ENCODE measurements at places on chromosomes 16 and 17. TPM values are rescaled to one million over a fixed set of nuclear protein-coding genes. Genes with fewer than 3 reads are reported as not detected.

The ALDH3A1 gene
- 0.92 TPM for polyA plus RNA-seq

DNA sequence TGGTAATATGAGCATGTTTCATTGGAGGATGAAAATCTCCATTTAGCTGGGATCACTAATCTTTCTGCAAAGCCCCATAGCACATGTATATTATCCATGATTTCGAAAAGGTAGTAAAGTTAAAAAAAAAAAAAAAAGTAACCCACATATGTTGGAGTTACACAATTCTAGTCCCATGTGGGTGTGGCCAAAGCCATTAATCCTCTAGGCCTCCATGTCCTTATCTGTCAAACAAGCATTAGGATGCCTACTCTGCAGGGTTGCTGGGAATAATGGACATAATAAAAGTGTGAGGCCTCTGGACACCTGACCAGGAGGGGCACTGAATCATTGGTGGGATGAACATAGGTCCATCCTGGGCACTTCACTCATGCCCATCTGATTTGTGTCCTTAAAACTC, 29.2 kb upstream of the VAT1L start:
- DNase-seq, result no peak

DNA sequence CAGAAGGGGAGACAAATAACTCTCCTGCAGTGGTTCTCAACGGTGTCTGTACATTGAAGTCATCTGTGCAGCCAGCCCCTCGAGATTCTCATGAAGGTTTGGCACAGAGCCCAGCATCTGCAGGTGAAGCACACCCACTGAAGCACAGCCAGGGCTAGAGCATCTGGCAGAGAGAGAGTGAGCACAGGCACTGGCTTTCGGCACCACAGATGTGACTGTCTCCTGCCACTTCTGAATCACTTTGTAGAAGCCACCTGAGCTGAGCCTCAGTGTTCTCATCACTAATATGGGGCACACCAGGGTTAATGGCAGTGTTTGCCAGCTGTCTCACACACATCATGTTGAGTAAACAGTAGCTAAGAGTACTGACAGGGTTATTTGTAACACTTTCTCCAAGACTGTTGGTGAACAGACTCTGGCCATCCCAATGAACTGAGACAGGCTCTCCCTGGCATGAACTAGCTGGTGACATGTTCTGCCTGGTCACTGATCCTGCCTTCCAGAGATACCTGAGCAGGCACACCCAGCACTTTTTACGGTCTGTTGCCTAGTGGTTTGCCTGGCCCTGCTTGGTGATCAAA, 10.9 kb downstream of the HSPB9 start:
- no peak for DNase-seq

DNA sequence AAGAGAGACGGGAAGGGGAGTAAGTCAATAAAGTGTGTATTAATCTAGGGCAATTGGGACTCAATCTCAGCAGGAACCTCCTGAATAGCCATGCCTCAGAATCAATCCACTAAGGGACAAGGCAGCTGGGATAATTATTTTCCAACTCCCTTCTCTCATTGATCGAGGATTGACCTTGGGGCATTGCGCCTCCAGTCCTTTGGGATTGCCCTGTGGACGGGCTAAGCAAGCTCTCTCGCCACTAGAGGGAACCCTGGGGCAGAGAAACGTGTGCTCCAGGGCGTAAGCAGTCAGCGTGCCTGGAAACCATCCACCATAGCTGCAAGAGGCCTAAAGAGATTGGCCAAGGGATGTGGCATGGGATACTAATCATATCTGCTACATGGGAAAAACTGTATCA, 53.9 kb upstream of the ERCC4 start:
- DNase-seq, result peak; percentile 39

GRCh38 chr17:8798846-8799569, at the start of gene MFSD6L:
Gene MFSD6L (minus strand): TSS chr17:8799365. CDS start chr17:8799120, 245 bp downstream.
- peak; percentile 39 for DNase-seq

DNA sequence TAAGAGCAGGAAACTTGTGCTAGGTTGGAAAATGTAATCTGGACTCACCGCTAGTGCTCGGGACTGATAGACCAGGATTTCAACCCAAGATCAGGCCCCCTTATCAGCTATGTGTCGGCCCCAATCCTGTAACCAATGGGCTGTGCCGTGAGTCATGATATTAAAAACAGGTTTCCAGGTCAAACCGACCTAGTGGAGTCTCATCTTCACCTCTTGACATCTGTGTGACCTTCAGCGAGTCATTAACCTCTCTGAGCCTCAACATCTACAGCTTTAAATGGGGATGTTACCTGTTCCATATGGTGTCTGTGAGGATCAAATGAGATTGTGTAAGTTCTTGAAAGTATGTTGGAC, 512 bp downstream of the PMM2 start:
- no peak for DNase-seq

The SEC14L5 gene
- 0.21 TPM for polyA plus RNA-seq

DNA sequence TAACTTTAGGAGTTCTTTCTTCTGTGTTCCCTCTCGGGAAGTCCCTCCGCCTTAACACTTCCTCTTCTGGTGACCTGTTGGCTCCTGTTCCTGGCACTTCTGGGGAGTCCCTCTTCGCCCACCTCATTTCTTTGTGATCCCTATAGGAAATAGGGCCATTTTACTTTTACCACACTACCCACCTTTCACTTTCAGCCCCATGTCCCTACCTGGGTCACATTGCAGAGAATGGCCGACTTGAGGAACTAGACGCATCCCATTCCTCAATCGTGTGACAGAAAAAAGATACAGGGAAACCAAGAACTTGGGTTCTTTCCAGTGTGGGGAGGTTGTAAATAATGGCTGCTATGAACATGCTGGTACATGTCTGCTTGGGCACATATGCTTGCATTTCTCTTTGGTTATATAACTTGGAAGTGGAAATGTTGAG, 6.6 kb downstream of the IL21R start:
- no peak for DNase-seq

- no peak for DNase-seq
Observed at GRCh38 chr16:61820398-61820797, 215.8 kb downstream of the CDH8 start.

DNA sequence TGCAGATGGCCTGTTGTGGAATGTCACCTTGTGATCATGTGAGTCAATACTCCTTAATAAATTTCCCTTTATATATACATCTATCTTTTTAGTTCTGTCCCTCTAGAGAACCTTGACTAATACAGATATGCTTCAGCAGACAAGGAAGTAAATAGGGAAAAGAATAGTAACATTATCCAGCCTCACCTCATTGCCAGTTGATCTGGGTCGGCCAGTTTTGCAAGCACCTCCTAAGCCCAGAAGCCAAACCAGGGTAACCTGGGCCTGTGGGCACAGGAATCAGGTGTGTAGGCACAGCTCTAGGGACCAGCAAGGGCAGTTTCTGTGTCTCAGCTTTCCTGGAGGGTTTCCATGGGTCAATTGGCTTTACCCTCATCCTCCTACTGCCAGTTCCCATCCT, 11.9 kb upstream of the CCL17 start:
- no peak for DNase-seq

GRCh38 chr17:56708220-56708558, 114.7 kb downstream of the NOG start:
- no peak for DNase-seq

GRCh38 chr16:48158296-48158695, 2.5 kb upstream of the ABCC12 start:
- no peak for DNase-seq

DNA sequence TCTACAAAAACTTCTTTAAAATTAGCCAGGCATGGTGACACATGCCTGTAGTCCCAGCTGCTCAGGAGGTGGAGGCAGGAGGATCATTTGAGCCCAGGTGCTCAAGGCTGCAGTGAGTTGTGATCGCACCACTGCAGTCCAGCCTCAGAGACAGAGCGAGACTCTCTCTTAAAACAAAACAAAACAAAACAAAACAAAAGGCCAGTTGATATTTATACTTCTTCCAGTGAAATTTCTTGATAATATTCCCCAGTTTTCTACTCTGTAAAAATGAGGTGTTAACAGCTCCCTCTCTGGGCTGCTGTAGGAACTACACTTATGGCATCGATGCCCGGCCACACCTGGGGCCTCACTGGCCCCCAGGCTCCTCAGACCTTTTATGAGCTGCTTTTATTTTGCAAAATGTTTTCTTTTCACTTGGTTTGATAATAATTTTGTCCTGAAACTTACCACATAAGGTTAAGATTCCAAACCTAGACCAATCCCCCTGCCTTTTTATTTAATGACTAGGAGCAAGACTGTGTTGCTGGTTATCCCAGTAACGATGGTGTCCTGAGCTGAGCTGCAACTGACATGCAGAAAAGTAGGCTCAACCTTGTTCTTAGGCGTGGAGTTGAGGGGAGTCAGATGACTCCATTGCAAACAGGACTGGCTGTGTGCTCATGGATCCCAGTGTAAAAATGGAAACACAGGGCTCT, 17.6 kb downstream of the MAPK8IP3 start:
- DNase-seq, result no peak

DNA sequence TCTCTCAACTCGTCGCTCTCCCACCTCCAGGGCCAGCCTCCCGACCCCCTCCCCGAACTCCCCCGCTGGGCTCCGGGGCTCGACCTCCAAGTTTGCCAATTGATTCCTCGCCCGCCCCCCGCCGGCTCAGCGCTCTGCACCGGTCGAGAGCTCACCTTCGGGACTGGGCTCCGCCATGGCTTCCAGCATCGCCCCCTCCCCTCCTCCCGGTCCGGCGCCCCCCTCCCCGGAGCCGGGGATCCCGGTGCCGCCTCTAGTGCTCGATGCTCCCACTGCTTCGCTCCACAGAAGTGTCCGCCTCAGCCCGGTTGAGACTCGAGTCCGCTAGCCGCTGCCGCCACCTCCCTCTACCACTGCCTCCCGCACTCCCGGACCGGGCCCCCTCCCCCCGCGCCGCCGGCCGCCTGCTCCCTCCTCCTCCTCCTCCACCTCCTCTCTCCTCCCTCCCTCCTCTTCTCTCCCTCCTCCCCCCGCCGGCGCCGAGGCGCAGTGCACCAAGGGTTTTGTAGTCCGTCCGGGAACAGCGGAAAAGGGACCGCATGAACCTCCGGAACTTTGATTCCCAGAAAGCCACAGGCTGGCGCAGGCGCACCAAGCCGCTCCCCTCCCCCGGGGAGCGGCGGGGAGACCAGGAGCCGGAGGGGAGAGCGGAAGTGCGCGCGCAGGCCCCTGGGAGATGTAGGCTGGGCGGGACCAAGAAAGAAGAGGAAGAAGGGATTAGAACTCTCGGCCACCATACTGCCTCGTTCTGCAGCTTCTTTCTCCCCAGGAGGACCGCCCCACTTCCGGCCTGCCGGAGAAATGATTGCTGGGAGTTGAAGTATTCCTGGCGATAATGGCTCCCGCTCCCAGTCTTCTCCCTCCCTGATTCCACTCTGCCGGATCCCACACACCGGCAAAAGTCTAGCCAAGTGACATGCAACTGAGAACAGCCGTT, at the start of gene PHF23:
PHF23 (minus strand) TSS at position 367 of the 937 bp plus-strand sequence; CDS start at position 189, 178 bp downstream.
- DNase-seq, result peak; percentile 99

GRCh38 chr17:21372256-21372954, 3.8 kb upstream of the KCNJ12 start:
- no peak for DNase-seq

DNA sequence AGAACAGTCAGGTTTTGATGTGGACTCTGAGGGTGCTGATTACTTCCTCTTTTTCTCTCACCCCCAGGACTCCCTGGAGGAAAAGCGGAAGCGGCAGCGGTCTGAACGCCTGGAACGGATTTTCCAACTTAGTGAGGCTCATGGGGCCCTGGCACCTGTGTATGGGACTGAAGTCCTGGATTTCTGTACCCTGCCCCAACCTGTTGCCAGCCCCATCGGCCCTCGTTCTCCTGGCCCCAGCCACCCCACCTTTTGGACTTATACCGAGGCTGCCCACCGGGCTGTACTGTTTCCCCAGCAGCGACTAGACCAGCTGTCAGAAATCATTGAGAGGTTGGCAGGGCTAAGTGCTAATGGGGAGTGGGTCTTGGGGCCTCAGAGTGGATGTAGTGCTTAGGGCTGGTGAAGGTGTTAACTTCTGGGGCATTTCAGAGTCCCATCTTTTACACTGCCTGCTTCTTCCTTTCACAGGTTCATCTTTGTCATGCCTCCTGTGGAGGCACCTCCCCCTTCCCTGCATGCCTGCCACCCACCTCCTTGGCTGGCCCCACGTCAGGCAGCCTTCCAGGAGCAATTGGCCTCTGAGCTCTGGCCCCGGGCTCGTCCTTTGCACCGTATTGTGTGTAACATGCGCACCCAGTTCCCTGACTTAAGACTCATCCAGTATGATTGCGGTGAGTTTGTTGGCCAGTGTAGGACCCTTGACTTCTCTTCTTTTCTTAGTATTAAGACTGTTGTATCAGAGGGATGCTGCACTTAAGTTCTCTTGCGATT, 19.1 kb upstream of the PHKG2 start:
- DNase-seq, result no peak

- DNase-seq, result no peak
Observed at GRCh38 chr16:80720804-80721371, 83.5 kb downstream of the CDYL2 start.

GRCh38 chr17:46776298-46777005, 42.0 kb downstream of the WNT3 start:
- DNase-seq, result no peak

The TBC1D28 gene
- polyA plus RNA-seq, result not detected

DNA sequence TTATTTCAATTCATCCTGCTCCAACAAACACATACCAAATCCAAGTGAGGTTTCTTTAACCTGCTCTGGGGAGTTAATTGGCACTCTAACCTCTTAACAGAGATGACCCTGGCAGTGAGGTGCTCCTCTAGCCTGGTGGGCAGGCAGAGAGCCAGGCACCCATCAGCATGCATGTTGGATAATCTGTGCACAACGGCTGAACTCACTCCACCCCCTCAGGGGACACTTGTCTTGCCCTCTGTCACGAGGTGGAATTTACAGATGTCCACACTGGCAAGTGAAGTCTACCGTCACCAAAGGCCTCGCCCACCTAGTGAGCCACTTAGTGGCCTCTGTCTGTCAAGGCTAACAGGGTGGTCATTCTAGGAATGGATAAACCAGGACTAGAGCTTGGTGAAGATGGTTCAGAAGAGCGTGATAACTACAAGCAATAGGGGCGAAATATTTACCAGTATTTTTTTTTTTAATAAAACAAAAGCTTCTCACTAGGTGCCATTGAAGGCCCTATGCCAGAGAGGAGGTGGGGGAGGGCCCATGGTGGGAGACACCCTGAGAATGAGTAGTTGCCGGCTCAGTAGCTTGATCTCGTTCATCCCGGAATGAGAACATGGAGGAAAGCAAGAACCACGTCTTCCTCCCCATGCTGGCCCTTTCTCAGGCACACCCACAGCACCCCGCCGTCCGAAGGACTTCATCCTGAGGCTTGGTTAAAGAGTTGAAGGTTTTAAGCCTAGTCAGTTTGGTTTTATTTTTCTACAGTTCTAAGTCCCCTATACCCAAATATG, 25.2 kb downstream of the PLD6 start:
- DNase-seq, result no peak

DNA sequence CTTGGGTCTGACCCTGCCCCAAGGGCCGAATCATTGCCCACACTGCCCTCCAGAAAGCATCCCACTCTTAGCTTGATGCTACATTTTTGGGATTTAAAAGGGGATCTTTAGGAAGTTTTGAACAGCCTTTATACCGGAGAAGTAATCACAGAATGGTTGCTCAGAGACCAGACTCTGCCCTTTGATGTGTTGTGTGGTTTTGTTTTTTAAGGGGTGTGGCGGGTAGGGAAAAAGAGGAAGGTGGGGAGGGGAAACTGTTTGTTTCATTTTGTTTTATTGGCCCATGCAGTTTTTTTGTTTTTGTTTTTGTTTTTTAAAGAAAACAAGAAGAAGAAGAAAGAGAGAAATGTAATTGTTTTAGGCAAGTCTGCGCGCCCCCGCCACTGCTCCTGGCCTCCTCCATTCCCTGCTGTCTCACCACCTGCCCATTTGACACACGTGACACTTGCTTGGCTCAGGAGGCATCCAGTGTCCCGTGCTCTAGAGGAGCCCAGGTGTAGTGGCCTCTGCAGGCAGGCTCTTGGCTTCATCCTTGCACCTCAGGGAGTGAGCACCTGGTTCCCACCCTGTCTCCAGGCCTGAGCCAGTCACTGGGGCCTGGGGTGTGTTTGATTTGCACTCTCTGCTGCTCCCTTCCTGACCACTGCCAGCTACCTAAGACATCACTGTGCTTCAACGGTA, 35.7 kb downstream of the GNAO1 start:
- no peak for DNase-seq
